ENCODE measurements at places on chromosomes 6 and 20.

DNA sequence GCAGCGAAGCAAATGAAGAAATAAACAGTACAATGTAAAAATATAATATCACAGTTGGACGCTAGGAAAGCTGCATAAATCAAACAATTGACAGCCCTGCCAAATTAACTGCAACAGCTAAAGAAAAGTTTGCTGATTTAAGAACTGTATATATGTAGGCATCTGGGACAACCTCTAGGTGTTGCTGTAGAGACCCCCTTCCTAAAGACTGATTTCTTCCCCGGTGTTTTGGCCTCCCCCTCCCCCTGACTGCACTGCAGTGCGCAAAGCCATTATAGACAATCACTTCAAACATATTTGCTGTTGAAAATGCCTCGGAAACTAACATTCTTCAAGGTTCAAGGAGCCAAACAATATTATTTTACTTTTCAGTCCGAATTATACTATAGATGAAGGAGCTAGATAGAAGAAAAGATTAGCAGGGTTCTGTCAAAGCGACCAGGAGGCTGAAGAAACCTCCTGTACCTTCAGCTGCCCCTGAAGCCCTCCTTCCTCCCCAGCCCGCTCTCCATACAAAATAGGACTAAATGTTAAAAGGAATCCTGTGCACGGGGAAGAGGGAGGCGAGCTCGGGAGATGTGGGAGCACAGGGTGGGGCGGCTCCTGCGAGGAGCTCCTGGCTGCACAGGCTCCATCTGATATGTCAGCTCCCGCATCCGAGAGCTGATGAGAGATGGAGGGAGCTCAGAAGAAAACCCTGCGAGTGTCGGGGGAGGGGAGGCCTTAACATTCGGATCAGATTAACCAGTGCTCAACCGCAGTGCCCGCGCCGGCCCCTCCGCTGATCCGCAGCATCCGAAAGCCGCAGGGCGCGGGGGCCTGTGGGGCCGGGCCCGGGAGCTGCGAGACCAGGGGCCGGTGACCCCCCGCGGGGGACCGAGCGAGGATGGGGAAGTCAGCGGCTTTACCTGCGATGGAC is 822 bp downstream of the ELOVL4 start:
- DNase-seq = no peak

DNA sequence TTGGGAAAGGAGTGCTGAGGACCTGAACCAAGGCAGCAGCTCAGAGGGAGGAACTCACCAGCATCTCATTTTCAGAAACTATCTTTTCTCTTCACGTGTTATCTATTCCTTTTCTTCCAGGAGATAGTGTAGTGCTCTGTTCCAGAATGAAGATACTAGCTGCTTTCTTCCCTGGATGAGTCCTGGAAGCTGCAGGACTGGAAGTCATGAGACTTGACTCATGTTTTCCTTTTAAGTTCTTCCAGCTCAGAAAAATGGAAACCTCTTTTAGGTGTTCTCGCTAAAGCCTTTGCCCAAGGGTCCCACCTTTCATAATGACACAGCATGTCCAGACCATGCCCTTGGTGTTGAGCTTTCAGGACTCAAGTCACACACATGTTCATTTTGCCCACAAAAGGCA is 106.7 kb downstream of the UNC5CL start:
- no peak for DNase-seq

DNA sequence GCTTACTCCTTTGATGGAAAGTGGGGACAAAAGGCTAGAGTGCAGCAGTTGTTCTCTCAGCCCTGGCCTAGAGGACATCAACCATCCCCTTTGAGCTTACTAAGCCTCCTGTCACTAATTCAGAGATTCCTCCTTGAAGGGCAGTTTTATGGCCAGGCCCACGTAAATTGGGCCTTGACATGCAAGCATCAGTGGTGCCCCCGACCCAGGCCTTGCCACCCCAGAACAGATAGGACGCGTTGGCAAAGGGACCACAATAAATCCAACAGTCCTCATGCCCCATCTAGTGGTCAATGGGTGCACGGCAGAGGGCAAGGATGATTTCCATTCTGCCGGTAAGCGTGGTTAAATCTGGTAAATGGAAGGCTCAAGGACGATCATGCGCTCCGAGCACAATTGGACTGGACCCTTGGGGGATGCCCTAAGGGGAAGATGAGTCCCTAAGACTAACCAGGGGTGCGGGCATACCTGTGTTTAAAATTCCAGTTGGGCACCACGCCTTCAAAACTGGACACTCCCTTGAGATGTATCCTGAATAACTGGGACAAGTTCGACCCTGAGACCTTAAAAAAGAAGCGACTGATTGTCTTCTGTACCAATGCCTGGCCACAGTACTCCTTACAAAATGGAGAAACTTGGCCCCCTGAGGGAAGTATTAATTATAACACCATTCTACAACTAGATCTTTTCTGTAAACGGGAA is 32.6 kb downstream of the CEP85L start:
- peak; percentile 39 for DNase-seq

- DNase-seq = no peak
Observed at GRCh38 chr6:111769365-111770152, 103.7 kb downstream of the FYN start.

DNA sequence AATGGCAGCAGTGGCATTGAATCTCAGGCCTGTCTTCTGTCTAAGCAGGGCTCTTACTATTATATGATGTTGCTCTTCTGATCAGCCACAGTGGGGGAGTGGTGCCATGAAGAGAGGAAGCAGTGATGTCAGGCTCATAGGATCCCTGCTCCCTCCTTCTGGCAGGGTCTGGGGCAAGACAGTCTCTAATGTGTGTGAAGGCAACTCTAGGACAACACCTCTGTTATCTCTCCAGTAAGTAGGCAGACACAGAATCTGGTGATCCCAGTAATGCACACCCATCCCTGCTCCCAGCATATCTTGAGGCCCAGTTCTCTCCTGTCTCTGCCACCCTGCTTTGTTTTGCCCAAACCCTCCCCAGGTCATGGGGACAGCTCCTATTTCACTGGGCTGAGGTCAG is 8.8 kb downstream of the C20orf202 start:
- no peak for DNase-seq

DNA sequence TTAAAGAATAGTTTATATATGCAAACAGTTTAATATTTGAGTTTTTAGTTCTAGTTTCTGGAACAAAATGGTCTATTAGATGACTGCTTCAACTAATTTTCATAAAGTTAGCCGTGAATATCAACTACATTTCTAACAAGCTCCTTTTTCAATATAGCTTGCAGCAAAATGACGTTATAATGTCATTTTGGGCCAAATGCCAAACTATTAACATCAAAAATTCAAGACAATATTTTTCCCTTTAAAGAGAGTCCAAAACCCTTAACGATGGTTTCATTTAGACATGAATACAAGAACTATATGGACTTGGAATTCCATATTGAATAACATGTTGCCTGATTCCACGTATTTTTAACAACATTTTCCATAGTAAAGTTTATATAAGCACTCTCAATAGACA is 91.0 kb downstream of the SMLR1 start:
- DNase-seq = no peak

- no peak for DNase-seq
Observed at GRCh38 chr20:61268024-61268423, 16.0 kb downstream of the CDH4 start.

- no peak for DNase-seq
Observed at GRCh38 chr6:54377776-54378175, 69.5 kb downstream of the TINAG start.

GRCh38 chr6:37550191-37550831 is 50.6 kb upstream of the CCDC167 start:
- no peak for DNase-seq

Data from stimulated activated CD8-positive, alpha-beta memory T cell treated with anti-CD3 and anti-CD28 coated beads, Interleukin-4, amount 100 ng/mL, for 1 hour (primary cell).